Ascending aorta (tissue), 2 donors: ENCODE measurements at places on chromosomes 7 and 10. TPM values are rescaled to one million over a fixed set of nuclear protein-coding genes. Genes with fewer than 3 reads are reported as not detected.
A peak's percentile ranks its signal among the peaks of the same experiment; 100 is the strongest.

DNA sequence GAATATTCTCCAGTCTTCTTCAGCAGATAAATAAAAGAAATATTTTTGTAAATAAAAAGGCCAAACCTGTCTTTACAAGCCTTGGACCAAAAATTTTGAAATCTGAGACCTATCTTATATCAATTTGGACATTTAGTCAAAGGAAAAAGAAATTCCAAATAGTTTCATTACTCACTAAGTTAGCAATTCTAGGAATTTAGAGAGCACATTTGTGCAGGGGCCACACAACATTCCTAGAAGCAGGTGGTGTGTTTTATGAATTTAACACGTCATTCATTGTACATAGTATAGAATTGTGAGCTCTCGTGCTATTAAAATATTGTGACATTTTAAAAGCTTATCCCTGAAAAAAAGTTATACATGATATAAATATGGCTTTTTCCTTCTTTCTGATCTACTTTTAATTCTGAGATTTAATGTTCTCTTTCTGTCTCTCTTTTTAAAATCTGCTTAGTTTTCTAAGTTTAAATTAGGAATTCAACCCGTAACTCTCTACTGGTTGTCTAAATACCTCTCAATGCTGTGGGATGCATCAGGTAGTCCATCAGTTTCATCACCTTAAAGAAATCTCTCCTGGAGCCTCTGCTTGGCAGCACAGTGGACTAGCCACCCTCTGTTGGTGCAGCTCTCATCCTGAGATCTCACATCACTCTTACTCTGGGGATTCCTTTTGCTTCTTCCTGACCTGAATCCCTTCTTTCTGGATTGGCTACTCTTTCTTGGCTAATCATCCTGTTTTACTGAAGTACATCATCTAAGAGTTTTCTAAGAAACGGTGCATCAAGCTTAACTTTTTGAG lies 124.5 kb downstream of the SEMA3E start:
- no peak for DNase-seq
- no peaks in the 10 kb centered on the region for H3K27me3 ChIP-seq
- H3K27ac ChIP-seq, result no peak overlapping the region
- H3K36me3 ChIP-seq, result no peaks in the 10 kb centered on the region
- H3K4me3 ChIP-seq, result no peak overlapping the region

DNA sequence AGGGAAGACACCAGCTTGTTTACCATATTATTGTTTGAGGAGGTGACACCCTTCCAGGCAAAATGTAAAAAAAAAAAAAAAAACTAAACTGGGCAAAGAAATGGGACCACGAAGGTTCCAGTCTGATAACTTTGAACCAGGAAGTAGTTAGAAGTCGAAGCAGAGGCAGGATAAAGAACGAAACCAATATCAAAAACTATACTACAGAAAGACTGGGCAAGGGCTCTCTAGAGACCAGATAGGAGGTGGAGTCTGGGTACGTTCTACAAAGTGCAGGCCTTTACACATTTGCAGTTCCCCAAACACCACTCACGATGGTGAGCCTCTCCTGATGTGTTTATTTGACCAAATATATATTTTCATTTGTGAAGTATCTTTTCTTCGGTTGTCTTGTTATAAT lies 125.7 kb upstream of the CDK1 start:
- no peak for DNase-seq
- H3K4me1 ChIP-seq, result no peaks in the 10 kb centered on the region
- H3K36me3 ChIP-seq, result no peaks in the 10 kb centered on the region
- no peak overlapping the region for H3K27ac ChIP-seq
- no peak overlapping the region for H3K4me3 ChIP-seq
- H3K27me3 ChIP-seq, result no peaks in the 10 kb centered on the region

DNA sequence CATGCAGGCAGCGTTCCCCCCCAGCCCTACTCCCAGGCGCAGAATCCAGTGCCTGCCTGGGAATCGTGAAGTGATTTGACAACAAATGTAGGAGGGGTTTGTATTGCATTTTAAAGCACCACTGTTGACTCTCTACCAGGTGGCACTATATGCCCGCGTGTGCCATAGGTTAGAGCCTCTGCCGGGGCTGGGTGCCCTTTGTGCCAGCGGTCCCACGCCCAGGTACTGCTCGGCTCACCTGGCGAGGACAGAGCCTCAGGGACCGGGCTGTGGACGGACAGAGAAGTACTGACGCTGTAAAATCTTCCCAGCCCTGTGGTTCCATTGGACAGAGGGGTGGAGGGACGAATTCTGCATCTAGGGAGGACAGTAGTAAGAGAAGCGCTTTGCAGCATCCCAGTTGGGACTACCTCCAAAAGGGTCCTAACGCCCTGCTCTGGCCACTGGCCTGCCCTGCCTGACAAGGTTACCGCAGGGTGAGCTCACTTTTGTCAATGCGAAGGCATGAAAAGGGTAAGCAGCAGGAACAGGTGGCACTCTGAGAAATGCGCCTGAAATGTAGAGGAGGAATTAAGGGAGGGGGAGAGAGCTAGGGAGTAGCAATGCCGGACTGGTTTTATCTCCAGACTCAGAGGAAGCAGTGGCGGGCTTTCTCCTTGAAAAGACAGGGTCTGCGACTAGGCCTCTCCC lies 788 bp upstream of the CACNA2D1 start:
- no peaks in the 10 kb centered on the region for H3K27me3 ChIP-seq
- H3K27ac ChIP-seq, result peak overlapping the region; percentile 94
- peak overlapping the region; percentile 96 for H3K4me3 ChIP-seq
- DNase-seq, result no peak

Gene AFAP1L2
- 30.4 TPM for total RNA-seq

Gene TSPAN33
- total RNA-seq, result 8.1 TPM

DNA sequence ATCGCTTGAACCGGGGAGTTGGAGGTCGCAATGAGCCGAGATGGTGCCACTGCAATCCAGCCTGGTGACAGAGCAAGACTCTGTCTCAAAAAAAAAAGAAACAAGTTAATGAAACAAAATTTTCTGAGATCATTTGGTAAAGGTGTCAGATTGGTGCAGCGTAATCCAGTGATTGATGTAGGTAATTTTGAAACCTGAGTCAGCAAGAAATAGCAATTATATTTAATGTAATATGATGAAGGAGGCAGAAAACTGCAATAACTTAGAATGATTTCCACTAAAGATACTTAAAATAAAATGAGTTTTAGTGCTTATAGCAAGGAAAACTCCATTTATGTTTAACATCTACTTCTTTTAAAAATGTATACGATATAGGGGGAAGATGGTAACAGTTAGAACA lies 1049.8 kb upstream of the C7orf33 start:
- H3K27me3 ChIP-seq, result no peaks in the 10 kb centered on the region
- H3K27ac ChIP-seq, result no peak overlapping the region
- no peak overlapping the region for H3K4me3 ChIP-seq
- H3K4me1 ChIP-seq, result no peaks in the 10 kb centered on the region
- no peaks in the 10 kb centered on the region for H3K36me3 ChIP-seq
- no peak for DNase-seq

Gene FAM3C
- total RNA-seq, result 27.6 TPM

GRCh38 chr10:43079856-43080255 lies 3.0 kb downstream of the RET start:
- no peak overlapping the region for H3K27ac ChIP-seq
- no peak overlapping the region for H3K4me3 ChIP-seq
- peaks cover 4% of the 10 kb centered on the region for H3K4me1 ChIP-seq
- peaks cover 8% of the 10 kb centered on the region for H3K27me3 ChIP-seq

DNA sequence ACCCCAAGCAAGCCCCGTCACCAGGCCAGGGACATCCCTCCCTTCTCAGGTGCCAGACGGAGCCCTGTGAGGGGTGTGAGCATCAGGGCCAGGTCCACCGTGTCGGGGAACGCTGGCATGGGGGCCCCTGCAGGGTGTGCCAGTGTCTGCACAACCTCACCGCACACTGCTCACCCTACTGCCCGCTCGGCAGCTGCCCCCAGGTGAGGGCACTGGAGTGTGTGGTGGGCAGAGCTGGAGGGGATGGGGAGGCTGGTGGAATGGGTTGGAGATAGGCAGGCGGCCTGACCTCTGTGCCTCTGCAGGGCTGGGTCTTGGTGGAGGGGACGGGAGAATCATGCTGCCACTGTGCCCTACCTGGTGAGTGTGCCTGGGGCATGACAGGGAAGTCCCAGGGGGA lies 19.9 kb upstream of the ZNF467 start:
- no peaks in the 10 kb centered on the region for H3K27me3 ChIP-seq
- H3K36me3 ChIP-seq, result no peaks in the 10 kb centered on the region
- H3K4me3 ChIP-seq, result no peak overlapping the region
- no peak overlapping the region for H3K27ac ChIP-seq
- H3K4me1 ChIP-seq, result no peaks in the 10 kb centered on the region
- DNase-seq, result no peak

Gene TRIM50
- not detected for total RNA-seq

GRCh38 chr7:42167631-42168236 lies 69.3 kb downstream of the GLI3 start:
- no peaks in the 10 kb centered on the region for H3K4me1 ChIP-seq
- no peak for DNase-seq
- H3K27me3 ChIP-seq, result no peaks in the 10 kb centered on the region

DNA sequence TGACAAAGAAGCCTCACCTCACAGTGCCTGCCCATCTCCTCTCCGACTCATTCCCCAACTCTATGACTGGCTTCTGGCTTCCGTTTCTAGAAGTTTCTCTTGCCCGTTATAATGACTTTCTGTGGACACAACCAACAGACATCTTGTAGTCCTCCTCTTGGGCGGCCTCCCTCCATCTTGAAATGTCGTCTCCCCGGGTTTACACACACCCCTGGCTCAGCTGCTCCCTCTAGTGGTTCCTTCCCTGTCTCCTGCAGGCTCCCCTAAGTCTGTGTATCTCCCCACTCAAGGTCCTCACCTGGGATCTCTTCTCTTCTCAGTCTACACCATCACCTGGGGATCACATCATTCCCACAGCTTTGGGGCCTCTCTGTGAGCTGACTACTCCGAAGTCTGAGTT lies 123.4 kb upstream of the NEBL start:
- no peak overlapping the region for H3K4me3 ChIP-seq
- H3K27me3 ChIP-seq, result no peaks in the 10 kb centered on the region
- no peaks in the 10 kb centered on the region for H3K4me1 ChIP-seq
- DNase-seq, result no peak
- H3K36me3 ChIP-seq, result no peaks in the 10 kb centered on the region

DNA sequence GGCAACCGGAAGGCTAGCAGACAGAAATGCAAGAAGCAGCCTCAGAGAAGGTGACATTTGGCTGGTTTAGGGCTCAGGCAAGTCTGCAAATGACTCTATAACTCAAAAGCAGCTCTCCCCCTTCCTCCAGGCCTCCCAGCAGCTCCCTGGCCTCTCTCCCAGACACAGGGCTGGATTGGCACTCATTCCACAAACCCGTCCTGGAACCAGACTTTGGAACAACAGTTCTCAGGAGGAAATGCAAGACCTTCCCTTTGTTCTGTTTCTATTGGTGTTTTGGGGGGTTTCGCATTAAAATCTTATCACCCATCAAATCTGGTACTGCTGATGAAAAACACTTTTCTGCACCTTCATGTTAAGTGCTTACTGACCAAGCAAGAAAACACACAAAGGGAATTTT lies 40.3 kb upstream of the EFCAB10 start:
- no peak overlapping the region for H3K27ac ChIP-seq
- peaks cover 22% of the 10 kb centered on the region for H3K36me3 ChIP-seq
- no peak overlapping the region for H3K4me3 ChIP-seq
- no peaks in the 10 kb centered on the region for H3K27me3 ChIP-seq

DNA sequence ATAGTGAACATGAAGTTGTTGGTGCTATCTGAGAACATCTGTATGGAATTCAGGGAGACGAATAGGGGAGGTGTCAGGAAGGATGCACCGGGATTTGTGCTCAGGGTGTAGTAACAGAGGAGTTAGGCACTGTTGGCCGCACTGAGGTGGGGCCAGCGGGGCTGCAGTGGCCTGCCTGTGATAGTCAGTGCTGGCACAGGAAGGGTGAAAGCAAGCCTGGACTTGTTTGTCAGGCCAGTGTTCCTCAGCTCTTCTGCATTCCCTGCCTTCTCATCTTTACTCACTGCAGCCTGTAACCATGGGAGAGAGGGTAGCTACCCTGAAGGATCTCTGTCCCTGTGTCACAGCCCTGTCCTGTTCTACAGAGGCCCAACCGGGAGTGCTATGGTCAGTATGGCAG lies 81.3 kb downstream of the SH2D4B start:
- H3K4me3 ChIP-seq, result no peak overlapping the region
- H3K36me3 ChIP-seq, result no peaks in the 10 kb centered on the region
- no peaks in the 10 kb centered on the region for H3K4me1 ChIP-seq
- no peak overlapping the region for H3K27ac ChIP-seq
- no peak for DNase-seq
- H3K27me3 ChIP-seq, result no peaks in the 10 kb centered on the region

Gene SNX13
- total RNA-seq, result 26.2 TPM

DNA sequence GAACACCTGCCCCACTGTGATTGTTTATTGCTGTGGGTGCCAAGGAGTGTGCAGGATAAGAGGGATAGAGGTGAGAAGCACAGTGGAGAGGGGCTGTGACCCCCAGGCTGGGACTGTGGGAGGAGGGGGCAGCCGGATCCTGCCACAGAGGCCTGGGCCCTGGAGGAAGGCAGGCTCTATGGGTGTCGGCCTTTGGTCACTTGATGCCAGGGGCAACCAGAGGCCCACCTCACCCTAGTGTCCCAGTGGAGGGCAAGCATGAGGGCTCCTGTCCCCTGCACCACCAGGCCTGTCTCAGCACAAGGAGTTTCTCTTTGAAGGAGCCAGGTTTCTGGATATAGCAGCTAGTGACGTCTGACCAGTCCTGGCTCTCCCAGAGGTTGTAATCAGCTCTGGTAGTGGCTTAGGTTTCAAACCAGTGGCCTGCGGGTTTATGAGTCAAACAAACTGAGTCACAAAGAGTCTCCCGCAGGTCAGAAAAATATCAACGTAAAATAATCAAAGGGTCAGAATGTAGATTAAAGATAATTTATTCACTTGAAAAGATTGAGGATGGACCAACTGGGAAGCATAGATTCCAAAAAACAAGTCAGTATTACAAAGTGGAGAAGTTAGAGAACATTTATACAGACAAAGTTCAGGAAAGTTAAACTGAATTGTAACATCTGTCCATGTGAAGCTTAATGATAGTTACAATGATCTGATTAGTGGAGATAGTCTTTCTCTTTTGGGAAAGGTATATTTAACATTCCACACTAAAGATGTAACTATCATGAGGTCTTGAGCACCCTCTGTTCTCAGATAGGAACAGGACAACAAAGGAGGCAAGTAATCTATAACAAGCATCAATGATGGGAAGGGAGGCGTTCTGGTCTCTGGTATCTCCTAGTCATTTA lies 37.2 kb upstream of the ZNF488 start:
- H3K4me3 ChIP-seq, result no peak overlapping the region
- no peaks in the 10 kb centered on the region for H3K4me1 ChIP-seq
- H3K27me3 ChIP-seq, result no peaks in the 10 kb centered on the region
- DNase-seq, result no peak
- no peaks in the 10 kb centered on the region for H3K36me3 ChIP-seq

DNA sequence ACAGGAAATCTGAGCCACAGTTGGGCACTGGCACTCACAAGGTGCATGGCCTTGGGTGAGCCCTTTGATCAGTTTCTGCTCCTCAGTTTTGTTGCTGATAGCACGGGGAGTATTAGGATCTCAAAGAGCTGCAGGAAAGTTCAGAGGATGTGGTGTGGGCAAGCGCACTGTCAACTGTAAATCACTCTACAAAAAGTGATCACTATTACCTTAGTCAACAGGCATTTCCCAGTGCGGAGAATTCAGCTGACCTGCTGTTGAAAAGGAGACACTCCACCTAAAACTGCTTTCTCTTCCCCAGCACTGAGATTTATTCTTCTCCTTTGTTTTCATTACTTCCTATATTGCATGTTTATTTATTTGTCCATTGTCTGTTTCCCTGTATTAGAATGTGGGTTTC lies 331.0 kb downstream of the PRPF18 start:
- H3K36me3 ChIP-seq, result no peaks in the 10 kb centered on the region
- no peak for DNase-seq
- H3K4me1 ChIP-seq, result peaks cover 7% of the 10 kb centered on the region

- H3K27ac ChIP-seq, result no peak overlapping the region
- no peak overlapping the region for H3K4me3 ChIP-seq
- H3K4me1 ChIP-seq, result no peaks in the 10 kb centered on the region
- H3K27me3 ChIP-seq, result no peaks in the 10 kb centered on the region
These were observed 76.3 kb upstream of the ABCB5 start for GRCh38 chr7:20539201-20539600.

Gene TFEC
- total RNA-seq, result 1.3 TPM

Gene TOMM7
- 65.1 TPM for total RNA-seq
